ENCODE measurements at places on chromosomes 5 and 9.

DNA sequence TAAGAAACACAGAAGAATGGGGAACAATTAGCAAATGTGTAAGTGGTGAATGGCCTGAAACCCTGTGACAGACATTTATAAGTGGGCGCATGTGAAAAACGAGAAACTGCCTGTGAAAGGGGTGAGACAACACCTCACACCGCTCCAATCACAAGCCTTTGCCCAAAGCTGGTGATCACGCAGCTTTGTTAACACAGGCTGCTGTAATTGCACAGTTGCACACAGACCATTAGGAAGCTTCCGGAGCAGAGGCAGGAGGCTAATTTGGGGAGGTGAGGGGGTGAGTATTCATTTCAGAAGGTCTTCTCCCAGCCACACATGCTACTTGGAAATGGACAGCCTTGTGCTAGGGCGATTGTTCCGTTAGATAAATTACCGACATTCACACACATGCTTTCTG lies 294.0 kb downstream of the MED10 start:
- no peak for DNase-seq

DNA sequence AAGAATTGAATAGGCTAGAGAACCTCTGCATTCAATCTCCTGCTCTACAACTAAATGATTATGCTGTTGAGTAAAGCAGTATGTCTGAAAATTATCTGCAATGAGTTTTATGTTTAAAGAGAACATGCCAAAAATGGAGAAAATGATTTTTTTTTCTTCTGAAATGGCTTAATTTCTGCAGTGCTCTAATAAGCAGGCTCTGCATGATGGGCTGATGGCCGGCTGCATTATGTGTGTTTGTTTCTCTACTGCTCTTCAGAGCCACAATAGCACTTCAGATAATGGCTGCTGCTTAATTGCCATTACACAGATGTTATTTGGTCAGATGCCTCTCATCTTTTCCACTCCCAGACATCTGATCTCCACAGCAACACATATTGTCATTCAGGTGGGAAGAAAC lies 286.4 kb upstream of the DMAC1 start:
- DNase-seq = no peak

DNA sequence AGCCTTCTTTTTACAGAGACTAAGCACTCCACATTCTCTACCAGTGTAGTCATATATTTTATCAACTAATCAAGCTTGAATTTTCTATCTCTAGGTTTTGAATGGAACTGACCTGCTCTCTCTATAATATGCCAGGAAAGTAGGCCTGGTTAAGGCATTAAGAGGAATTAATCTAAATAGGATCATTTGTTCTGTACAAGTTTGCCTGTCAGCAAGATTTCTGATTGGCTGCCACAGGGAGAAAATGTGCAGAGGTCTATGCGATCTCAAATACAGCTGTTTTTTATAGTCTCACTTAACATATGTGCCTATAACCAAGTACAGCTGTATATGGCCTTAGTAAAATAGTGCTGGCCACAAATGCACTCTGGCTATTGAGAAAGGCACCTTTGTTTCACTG lies 418.8 kb downstream of the KDM4C start:
- DNase-seq = no peak

- DNase-seq = no peak
Observed at GRCh38 chr9:79940919-79941318, 369.2 kb downstream of the TLE4 start.

DNA sequence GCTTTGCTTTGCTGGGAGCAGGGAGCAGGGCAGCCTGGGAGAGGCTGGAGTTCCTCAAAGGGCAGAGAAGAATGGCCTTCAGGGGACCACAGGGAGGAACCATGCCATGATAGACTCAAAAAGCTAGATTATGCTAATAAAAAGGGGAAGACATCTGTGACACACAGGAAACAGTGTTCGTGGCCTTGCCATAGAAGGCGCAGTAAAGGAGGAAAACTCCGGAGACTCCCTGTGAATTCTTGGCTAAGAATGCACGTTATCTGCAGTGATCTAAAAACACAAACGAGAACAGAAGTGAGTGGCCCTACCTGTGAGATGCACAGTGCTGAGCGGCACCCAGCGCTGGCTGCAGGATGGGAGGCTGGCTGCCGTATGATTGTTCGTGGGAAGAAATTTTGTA lies 15.9 kb upstream of the LTC4S start:
- DNase-seq = peak; percentile 60

- no peak for DNase-seq
Observed at GRCh38 chr5:74649421-74649973, 9.0 kb upstream of the ENC1 start.

- no peak for DNase-seq
Observed at GRCh38 chr5:34822956-34823715, 15.8 kb upstream of the TTC23L start.

- DNase-seq = no peak
Observed at GRCh38 chr5:759781-760362, 24.7 kb downstream of the ZDHHC11B start.

DNA sequence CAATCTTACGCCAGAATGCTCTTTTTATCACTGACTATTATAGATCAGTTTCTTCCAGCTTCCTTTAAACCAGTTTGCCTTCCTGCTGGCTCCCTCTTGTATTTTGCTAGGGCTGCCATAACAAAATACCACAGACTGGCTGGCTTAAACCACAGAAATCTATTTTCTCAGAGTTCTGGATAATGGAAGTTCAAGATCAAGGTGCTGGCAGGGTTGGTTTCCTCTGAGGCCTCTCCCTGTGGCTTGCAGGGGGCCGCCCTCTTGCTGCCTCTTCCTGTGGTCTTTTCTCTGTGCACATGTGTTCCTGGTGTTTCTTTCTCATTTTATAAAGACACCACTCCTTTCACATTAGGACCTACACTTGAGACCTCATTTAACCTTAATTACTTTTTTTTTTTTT lies 6.8 kb upstream of the FXN start:
- DNase-seq = peak; percentile 32

GRCh38 chr9:38008168-38009034 lies 60.6 kb downstream of the SHB start:
- DNase-seq = peak; percentile 82

DNA sequence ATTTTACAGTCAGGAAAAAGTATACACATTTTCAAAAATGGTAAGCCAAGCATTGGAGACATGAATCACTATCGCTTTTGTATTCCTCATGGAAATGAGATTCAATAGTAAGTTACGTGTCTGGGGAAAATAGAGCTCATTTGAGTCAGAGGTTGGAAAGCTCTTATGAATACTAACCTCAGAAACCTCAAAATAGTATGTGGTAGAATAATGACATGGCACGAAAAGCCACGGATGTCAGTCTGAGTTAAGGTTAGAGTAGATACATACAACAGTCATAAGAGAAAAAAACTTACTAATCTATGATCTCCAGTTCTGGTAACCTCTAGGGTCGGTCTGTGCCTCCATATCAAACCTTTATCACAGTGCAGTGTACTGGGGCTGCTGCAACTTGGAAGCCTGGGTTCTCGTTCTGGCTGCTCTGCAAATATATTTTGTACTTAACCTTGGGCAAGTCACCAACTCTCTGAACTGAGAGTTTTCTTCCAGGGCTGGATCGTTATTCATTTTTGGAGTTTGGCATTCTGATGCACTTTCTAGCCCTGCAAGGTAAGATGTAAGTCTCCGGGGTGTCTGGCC lies 31.8 kb downstream of the MAP1B start:
- peak; percentile 58 for DNase-seq

- DNase-seq = no peak
Observed at GRCh38 chr5:168364151-168364661, 72.8 kb downstream of the WWC1 start.

DNA sequence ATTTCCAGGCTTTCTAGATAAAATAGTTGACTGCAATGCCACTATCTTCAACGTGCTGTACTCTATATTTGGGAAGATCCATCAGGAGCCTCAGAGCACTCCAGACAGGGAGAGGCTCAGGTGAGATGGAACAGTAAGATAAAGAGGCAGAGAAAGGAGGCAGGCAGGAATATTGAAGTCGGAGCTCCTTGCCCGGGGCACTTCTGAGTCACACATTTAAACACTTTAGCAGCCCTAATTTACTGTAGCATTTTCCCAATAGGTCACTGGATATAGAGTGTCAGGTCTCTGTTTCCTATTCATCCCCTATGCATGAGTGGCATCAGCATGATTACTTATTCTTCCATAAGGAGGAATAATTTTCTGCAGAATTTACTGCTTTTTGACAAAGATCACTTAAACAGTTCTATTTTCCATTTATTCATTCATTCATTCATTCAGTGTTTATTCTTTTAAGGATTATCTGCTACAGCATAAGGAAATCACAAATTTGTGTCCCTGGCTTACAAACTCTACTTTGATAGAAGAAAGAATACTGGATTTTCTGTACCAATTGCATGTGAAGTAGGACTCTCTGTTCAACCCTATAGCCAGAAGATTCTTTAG lies 170.7 kb downstream of the MAPKAP1 start:
- no peak for DNase-seq

GRCh38 chr9:72038408-72038807 lies 22.0 kb downstream of the C9orf57 start:
- DNase-seq = no peak

- DNase-seq = no peak
Observed at GRCh38 chr5:6805841-6806240, 92.6 kb downstream of the TENT4A start.

- peak; percentile 31 for DNase-seq
Observed at GRCh38 chr5:131795228-131795627, 1.6 kb downstream of the FNIP1 start.

DNA sequence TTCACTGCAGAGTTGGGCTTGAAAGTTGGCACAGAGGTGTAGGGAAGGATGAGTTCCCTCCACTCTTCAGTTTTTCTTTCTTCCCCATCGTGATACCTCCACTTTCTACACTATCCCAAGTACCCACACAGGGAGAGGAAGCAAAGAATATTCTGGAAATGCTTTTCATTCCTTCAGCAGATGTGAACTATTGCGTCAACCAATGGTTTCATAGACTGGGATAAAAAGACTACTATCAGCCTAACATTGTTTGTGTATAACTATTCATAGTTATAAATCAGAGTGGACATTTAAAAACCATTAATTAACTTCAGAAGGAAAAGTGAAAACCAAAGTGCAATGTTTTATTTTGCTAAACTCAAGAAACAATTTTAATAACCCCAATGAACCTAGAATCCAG lies 63.6 kb upstream of the MAMDC2 start:
- no peak for DNase-seq

GRCh38 chr9:112555101-112555643 lies 68.5 kb downstream of the KIAA1958 start:
- no peak for DNase-seq

- DNase-seq = peak; percentile 93
Observed at GRCh38 chr9:129093602-129094386, 12.9 kb downstream of the DOLPP1 start.

GRCh38 chr5:85990998-85991397 lies 626.7 kb upstream of the COX7C start:
- DNase-seq = no peak

DNA sequence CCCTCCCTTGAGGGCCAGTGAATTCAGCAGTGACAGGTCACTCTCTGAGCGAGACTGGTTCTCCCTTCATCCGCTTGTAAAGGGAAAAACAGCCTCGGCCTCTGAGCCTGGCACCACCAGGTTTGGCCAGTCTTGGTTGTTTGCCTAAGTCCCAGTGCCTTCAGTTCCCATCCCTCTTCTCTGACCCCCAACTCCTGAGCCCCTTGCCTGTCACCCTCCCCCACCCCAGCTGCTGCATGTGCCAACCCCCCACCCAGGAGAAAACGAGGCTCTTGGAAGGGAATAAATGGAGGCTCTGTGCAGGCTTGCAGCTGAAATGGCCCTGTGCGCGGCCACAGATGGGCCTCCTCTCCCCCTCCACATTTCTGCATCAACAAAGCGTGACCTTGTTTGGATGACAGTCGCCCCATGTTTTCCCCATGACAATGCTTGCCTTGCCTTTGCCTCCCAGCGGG lies 3.1 kb downstream of the URM1 start:
- DNase-seq = no peak

DNA sequence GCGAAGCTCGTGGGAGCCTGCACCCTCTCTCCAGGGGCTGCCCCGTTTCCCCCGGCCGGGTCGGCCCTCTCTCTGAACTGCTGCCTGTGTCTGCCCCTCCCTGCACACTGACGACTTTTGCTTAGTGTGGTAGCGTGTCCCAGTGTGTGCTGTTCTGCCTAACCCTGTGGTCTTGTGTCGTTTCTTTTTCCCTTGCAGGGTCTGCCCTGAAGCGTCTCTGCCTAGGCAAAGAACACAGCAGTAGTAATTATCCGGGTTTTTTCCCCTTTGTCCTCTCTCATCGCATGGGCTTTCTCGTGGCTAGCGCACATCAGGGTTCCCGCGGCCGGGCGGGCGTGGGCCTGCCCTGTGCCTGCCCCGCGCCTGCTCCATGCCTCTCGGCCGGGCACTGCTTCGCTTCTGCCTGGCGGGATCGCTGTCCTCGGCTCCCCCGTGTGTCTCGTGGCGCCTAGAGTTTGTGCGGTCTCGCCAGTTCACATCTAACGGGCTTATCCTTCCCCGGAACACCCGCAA lies 122.7 kb downstream of the WNK2 start:
- no peak for DNase-seq

GRCh38 chr9:135939351-135940265 lies 21.6 kb downstream of the UBAC1 start:
- peak; percentile 44 for DNase-seq

GRCh38 chr5:55450050-55450765 lies 84.6 kb downstream of the PLPP1 start:
- DNase-seq = no peak

DNA sequence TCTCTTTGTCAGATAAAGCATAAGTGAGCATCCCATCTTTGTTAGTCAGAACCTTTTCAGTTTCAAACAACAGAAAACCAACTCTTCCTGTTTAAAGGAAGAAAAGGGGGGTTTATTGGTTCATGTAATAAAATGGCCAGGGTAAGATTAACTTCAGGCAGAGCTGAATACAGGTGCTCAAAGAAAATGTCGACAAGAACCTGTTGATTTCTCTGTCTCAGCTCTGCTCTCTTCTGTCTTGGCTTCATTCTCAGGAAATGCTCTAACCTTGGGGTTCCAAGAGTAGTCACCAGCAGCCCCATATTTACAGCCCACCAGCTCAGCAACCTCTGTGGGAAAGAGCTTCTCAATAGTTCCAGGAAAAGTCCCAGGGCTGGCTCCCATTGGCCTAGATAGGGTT lies 25.2 kb downstream of the KCNIP1 start:
- no peak for DNase-seq

GRCh38 chr5:169301986-169302385 lies 1.0 kb upstream of the SLIT3 start:
- no peak for DNase-seq

DNA sequence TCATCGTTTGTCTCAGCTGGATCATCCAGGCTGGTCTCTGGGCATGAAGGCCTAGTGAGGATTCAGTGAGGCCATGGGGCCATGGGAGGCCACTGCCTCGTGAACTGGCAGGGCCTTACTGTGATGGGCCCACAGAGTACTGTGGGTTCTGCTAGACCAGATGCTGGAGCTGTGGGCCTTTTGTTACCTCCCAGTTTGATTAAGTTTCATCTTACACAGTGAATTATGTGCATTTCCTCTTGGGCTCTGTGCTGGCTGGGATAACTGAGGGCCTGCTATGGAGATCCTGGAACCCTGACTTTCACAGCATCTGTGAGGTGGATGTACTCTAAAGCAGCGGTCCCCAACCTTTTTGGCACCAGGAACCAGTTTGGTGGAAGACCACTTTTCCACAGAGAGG lies 19.7 kb upstream of the SLC25A48 start:
- DNase-seq = no peak

Data from NB4 (cell line).